LHCN-M2 (cell line): ENCODE measurements at places on chromosomes 7 and 10. TPM values are rescaled to one million over a fixed set of nuclear protein-coding genes. Genes with fewer than 3 reads are reported as not detected.

GRCh38 chr7:101068401-101068800, 16.9 kb upstream of the TRIM56 start:
- no peak for DNase-seq

- no peak for DNase-seq
These were observed 100.1 kb downstream of the ZRANB1 start for GRCh38 chr10:125041856-125042506.

The TMEM213 gene
- not detected in 2 replicates for total RNA-seq

The KAZALD1 gene
- 15.1 and 16.1 TPM in 2 replicates for total RNA-seq

DNA sequence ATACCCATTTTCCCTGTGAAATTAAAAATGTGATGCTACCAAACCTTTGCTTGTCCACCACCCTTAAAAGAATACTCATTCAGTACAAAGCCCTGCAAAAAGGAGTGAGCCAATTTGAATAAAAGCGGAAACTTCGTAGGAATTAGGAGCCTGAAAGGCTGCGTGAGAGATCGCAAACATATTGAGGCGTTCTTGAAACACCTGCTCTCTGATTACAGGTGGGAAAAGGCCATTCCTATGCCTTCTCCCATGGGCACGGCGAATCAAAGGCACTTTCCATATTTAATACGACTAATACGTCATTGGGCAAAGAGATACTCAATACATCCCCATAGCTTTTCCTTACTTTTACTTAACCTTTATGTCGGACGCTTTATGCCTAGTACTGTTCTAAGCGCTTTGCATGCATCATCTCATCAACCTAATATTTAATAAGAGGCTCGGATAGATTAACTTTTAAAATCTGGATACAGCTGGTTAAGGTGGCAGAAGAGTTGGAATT, 30.9 kb upstream of the KMT2E start:
- DNase-seq, result no peak

- no peak for DNase-seq
These were observed 58.9 kb upstream of the ADO start for GRCh38 chr10:62745581-62745980.

The PDE6C gene
- total RNA-seq, result not detected in 2 replicates

The HTR5A gene
- total RNA-seq, result not detected in 2 replicates

DNA sequence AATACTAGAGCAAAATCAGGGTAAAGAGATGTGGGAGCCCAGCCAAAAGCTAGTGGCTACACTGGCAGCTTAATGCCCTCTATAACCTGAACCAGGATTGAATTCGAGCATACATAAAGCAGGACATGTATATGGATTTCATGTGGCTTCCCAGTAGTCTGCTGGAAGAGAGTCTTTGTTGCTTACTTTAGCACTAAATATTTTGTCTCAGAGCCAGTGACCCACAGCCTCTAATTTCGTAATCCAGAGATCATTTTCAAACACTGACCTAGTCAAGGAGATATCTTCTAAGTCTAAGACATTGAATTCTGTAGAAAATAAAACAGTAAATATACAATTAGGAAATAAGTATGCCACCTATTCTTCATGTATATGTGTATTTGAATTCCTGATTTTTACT, 64.2 kb upstream of the GNAI1 start:
- DNase-seq, result peak; percentile 31

DNA sequence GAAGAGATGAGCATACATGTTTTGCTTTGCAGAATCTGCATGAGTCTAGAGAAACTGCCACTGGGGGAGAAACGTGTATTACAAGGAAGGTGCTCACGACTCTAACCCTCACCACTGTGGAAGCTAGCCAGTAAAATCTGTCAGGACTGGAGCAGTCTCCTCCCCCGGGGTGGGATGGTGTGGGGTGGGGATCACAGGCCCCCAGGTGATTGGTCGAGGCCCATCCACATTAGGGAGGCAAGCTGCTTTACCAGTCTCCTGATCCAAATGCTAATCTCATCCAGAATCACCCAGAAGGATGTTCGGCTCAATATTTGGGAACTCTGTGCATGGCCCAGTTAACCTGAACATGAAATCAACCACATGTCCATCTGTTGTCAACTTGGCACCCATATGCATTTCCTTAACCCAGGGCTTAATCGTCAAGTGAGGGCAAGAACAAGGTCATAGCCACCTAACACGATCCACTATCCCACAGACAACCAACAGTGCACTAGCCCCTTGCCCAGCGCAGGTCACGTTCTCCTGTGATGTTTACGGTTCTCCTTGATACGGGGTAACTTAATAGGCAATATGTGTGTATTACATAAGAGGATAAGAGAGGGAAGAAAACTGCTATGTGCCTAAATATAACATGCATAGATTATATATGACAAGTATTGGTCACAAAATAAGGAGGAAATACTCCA, 40.8 kb downstream of the DNAJB6 start:
- DNase-seq, result no peak

The LOXL4 gene
- total RNA-seq, result 0.19 and 0.46 TPM in 2 replicates

DNA sequence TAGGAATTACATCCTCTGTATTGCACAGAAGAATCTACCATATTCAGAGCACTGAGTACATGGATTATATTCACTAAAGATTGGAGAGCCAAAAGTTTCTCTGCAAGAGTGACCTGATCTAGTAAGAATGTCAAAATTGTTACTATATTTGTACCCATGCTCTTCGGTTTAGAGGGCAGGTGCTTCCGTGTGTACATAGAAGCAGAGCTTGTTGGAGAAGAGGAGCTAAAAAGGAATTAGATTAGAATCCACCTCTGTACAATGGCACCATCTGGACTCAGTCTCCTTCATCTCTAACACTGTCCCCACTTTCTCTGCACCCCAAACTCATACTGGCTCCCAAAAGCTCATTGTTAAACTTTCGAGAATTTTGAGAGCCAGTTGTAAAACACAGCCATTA, 8.3 kb downstream of the CALD1 start:
- DNase-seq, result no peak

DNA sequence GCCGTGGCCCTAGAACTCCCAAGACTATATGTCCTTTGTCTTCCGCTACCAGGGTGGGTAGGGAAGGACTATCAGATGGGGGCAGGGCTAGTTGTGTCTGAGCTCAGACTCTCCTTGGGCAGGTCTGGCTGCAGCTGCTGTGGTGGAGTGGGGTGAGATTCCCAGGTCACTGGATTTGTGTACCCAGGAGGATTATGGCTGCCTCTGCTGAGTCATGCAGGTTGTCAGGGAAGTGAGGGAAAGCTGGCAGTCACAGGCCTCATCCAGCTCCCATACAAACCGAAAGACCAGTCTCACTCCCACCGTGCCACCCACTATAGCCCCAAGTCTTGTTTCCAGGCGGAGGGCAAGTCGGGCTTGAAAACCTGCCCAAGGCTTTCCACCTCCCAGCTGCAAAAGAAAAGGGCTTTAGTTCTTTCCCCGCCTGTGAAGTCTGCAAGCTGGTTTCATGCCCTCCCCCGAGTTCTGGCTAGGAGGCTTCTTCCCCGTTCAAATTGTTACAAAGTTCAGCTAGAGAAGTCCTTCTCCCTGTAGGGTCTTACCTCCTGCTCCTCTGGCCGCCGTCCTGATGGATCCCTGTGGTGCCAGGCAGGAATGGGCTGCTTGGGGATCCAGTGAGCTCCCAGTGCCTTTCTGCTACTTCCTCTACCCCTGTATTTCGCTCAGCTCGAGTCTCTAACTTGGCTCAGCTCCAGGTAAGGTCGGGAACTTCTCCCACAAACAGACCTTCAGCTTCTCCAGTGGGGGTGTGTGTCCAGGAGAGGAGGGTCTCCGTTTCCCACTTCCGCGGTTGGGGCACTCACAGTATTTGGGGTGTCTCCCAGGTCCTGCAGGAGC, 106.8 kb upstream of the FGL2 start:
- no peak for DNase-seq

DNA sequence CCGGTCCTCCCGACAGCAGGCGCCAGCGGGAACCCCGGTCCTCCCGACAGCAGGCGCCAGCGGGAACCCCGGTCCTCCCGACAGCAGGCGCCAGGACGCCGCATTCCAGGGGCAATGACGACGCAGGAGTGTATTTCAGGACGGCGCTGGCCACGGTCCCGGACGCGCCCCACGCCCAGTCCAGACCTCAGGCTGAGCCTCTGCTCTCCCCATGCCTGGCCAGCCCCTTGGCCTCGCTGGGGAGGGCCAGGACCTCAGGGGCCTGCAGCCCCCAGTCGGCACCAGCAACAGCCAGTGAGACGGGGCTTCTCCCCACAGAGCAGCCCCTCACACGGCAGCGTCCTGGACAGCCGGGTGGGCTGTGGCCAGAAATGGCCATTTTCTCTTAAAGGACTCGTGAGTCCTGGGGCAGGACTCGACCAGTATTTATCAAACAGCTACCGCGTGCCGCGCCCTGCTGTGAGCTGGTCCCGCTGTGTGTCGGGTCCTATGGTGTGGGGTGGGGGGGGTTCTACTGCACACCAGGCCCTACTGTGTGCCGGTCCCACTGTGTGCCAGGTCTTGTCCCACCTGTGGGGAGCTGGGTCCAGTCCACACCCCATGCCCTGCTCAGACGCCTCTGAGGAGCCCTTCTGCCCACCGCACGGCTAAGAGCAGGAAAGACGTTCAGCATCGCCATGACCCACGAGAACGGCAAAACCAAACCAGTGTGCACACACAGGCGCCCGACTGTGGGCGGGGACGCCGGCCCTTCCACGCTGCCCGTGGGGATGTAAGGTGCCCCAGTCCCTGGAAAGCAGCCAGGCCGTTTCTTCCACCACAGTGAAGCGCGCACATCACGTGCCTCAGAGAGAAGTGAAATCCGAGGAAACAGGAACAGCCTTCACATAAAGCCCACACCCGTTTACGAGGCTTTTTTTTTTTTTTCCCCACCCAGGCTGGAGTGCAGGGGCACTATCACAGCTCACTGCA, 33.3 kb downstream of the GET4 start:
- DNase-seq, result peak; percentile 10

GRCh38 chr7:115984105-115984504, 46.5 kb downstream of the TFEC start:
- DNase-seq, result no peak

The CACNA2D1 gene
- total RNA-seq, result 36.7 and 40.4 TPM in 2 replicates

DNA sequence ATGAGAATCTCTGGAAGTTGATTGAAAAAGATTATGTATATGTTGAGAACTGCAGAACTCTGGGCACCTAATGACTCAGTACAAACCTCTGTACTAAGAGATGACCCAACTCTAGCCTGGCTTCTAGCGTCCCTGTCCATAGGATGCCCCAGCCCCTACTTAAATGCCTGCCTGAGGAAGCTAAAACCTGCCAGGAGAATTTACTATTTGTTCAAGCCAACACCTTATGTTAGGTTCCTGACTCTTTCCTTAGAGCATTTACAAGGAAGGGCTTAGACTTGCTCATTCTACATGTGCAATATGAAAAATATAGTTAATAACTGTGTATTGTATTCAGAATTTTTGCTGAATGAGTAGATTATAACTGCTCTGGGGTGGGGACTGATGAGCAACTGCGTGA, 37.5 kb upstream of the AOAH start:
- DNase-seq, result no peak

- no peak for DNase-seq
These were observed 401.9 kb upstream of the MKI67 start for GRCh38 chr10:128528167-128528566.

GRCh38 chr10:201328-201771, 66.1 kb downstream of the ZMYND11 start:
- no peak for DNase-seq

- DNase-seq, result no peak
These were observed 196.5 kb downstream of the HERPUD2 start for GRCh38 chr7:35498416-35498815.

The CFAP70 gene
- 0.45 and 0.46 TPM in 2 replicates for total RNA-seq

DNA sequence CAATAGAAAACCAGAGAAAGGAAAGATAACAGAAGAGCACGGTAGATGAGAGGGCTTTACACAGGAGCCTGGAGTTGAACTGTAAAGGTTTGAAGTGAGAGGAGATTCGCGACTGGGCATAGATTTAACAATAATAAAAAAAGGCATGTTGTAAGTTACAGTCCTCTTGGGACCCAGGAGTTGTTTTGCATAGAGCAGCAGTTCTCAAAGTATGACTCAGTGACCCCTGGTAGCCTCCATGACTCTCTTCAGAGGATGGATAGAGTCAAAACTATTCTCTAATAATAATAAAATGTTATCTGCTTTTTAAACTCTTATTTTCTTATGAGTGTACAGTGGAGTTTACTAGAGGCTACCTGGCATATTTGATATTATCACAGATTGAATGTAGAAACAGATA, 262.3 kb downstream of the SORCS3 start:
- peak; percentile 12 for DNase-seq

DNA sequence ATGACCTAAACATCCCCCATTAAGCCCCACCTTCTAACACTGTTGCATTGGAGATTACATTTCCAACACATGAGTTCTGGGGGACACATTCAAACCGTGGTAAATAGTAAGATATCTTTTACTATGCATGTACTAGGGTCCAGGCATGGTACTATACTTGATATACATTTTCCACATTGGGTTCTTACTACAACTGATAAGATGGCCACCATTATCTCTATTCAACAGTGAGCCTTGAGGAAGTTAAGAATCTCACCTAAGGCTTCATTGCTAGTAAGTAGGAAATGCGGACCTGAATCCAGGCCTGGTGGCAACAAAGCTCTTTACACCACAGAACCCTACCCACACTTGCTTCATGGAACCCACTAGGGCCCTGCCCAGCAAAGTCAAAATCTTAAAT, 5.7 kb downstream of the PANK1 start:
- no peak for DNase-seq

The DDIT4 gene
- total RNA-seq, result 257 and 378 TPM in 2 replicates

GRCh38 chr7:159025161-159025779, 119.4 kb downstream of the VIPR2 start:
- no peak for DNase-seq

DNA sequence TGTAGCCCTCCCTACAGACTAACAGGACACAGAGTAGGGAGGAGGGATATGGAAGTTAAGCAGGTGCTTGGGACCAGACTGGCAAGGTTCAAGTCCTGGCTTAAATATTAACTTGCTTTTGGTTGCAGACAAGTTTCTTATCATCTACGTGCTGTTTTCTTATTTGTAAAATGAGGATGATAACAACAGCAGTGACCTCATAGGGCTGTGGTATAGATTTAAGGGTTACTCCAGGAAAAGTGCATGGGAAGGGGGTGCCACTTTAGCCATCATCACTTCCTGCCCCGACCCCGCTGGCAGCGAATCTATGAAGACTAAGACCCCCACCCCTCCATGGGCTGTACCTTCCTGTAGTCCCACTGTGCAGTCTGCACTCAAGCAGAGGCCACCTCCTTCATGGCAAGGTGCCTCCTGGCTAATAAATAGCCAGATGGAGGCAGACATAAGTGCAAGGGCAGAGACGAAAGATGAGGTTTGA, 250.2 kb downstream of the COBL start:
- DNase-seq, result no peak

DNA sequence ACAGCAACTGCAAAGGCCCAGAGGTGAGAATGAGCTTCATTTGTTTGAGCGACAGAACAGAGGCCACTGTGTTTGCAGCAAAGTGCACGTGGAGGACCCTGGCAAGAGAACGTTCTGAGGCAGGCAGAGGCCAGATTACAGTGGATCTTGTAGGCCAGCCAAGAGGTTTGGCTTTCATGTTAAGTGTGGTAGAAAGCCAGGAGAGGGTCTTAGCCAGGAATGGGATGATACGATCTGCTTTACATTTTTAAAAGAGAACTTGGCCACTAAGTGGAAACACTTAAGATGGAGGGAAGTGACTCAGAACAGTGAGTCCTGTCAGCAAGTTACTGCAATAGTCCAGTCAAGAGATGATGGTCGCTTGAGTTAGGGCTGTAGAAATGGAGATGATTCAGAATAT, 4.6 kb downstream of the CCDC136 start:
- DNase-seq, result no peak

The CALHM3 gene
- not detected in 2 replicates for total RNA-seq

The DTX2 gene
- total RNA-seq, result 22.4 and 33.0 TPM in 2 replicates

The DPYSL4 gene
- total RNA-seq, result 21.9 and 22.4 TPM in 2 replicates
